ENCODE measurements at places on chromosomes 12 and 14. TPM values are rescaled to one million over a fixed set of nuclear protein-coding genes. Genes with fewer than 3 reads are reported as not detected.

JAG2 gene
- total RNA-seq = 1.4 TPM

GYS2 gene
- not detected for total RNA-seq

VASH1 gene
- total RNA-seq = 8.2 TPM

SRGAP1 gene
- not detected for total RNA-seq

RESF1 gene
- 282 TPM for total RNA-seq

PTGER2 gene
- total RNA-seq = 23.1 TPM

PPP1R36 gene
- total RNA-seq = not detected

LRRK2 gene
- total RNA-seq = 0.15 TPM

DNA sequence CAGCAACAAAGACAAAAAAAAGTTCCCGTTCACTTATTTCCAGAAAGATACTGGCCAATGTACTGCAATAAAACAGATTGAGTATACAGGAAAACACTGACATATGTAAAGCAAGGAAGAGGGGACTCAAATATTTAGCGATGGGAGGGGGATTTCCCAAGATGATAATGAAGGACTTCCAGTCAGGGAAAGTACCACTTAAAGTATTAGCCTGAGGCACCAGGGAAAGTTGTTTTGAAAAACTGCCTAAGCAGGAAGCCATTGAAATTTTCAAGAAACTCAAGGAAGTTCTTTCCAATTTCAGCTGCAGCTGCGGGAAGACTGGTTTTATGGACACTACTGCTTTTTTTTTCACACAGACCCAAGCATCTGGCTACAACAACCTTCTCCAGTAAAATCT, 1007.4 kb upstream of the NOVA1 start:
- H3K27me3 ChIP-seq = no peaks in the 10 kb centered on the region
- H3K36me3 ChIP-seq = no peaks in the 10 kb centered on the region
- no peak for DNase-seq

DNA sequence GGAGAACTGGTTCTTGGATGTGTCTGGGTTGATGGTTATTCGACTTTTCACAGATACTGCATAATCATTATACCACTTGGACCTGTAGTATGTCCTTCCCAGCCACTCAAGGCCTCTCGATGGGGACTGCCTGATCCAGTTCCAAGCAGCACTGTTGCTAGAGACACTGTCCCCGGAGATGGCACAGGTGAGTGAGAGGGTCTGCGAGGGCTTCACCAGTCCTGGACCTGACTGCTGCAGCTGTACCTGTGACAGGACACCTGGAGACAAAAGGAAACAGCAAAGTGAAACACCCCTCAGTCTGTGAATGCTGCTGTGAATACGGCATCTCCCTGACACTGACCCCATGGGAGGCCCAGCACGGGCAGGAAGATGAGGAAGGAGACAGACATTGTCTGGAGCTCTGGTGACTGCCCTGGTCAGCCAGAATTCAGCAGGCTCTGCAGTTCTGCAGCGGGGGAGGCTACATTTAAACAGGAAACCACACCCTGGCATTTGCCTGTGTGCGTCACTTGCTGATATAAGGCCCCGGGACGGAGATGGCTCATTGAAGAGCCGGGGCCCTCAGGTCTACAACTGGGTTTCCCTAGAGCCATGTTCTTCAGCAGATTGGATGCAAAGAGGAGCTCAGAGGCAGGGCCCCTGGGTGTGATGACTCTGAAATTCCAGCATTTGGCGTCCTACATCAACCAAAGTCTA, 413.6 kb downstream of the TMEM121 start:
- no peak overlapping the region for H3K4me3 ChIP-seq
- H3K27me3 ChIP-seq = peaks cover 5% of the 10 kb centered on the region
- H3K4me1 ChIP-seq = peaks cover 14% of the 10 kb centered on the region
- no peaks in the 10 kb centered on the region for H3K36me3 ChIP-seq
- DNase-seq = peak; percentile 56
- no peak overlapping the region for H3K27ac ChIP-seq

DNA sequence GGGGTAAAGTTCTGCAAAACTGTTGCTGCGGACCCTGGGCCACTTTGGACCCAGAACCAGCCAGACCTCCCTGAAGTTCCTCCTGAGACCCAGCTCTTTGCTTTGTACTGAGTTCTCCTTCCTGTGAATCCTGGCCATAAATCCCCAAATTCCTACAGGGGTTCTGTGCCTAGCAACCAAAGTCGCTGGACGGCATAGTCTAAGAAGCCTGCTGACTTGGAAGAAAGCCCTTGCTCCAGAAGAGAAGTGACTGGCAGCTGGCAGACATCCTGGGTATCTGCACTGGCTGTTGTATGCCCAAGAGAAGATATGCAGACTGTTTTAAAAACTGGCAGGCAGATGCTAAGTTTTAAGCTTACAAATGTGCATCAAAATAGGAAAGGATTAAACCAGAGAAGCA, 99.9 kb upstream of the SLC24A4 start:
- no peak overlapping the region for H3K27ac ChIP-seq
- no peaks in the 10 kb centered on the region for H3K27me3 ChIP-seq
- no peaks in the 10 kb centered on the region for H3K36me3 ChIP-seq
- no peak overlapping the region for H3K4me3 ChIP-seq
- no peak for DNase-seq
- H3K4me1 ChIP-seq = no peaks in the 10 kb centered on the region

DNA sequence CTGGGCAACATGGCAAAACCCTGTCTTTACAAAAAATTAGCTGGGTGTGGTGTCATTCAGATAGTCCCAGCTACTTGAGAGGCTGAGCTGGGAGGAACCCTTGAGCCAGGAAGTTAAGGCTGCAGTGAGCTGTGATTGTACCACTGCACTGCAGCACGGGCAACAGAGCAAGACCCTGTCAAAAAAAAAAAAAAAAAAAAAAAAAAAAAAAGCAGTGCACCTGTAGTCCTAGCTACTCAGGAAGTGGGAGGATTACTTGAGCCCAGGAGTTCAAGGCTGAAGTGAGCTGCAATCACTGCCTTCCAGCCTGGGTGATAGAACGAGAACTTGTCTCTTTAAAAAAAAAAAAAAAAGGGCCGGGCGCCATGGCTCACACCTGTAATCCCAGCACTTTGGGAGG, 5.6 kb downstream of the REM2 start:
- H3K27me3 ChIP-seq = no peaks in the 10 kb centered on the region
- peaks cover 2% of the 10 kb centered on the region for H3K36me3 ChIP-seq
- peaks cover 41% of the 10 kb centered on the region for H3K4me1 ChIP-seq
- H3K4me3 ChIP-seq = peak overlapping the region; percentile 91
- H3K27ac ChIP-seq = peak overlapping the region; percentile 85

DNA sequence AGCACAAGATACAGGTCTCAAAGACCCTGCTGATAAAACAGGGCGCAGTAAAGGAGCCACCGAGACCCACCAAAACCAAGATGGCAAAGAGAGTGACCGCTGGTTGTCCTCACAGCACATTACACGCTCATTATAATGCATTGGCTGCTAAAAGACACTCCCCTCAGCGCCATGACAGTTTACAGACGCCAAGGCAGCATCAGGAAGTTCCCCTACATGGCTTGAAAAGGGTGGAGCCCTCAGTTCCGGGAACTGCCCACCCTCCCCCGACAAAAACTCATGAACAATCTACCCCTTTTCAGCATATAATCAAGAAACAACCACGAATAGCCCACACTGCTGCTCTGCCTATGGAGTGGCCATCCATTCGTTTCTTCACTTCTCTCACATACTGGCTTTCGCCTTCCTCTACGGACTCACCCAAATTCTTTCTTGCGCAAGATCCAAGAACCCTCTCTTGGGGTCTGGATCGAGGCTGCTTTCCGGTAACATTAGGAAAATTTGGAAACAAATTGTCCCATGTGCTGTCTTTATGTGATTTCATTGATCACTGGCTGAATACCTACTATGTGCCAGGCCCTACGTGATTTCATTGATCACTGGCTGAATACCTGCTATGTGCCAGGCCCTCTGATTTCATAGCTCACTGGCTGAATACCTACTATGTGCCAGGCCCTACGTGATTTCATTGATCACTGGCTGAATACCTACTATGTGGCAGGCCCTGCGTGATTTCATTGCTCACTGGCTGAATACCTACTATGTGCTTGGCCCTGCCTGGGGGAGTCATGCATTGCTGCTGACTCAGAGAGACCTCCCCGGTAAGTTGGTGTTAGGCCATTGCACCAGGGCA, 126.4 kb downstream of the PIWIL1 start:
- H3K36me3 ChIP-seq = no peaks in the 10 kb centered on the region
- no peak overlapping the region for H3K4me3 ChIP-seq
- H3K27ac ChIP-seq = no peak overlapping the region
- DNase-seq = no peak

DNA sequence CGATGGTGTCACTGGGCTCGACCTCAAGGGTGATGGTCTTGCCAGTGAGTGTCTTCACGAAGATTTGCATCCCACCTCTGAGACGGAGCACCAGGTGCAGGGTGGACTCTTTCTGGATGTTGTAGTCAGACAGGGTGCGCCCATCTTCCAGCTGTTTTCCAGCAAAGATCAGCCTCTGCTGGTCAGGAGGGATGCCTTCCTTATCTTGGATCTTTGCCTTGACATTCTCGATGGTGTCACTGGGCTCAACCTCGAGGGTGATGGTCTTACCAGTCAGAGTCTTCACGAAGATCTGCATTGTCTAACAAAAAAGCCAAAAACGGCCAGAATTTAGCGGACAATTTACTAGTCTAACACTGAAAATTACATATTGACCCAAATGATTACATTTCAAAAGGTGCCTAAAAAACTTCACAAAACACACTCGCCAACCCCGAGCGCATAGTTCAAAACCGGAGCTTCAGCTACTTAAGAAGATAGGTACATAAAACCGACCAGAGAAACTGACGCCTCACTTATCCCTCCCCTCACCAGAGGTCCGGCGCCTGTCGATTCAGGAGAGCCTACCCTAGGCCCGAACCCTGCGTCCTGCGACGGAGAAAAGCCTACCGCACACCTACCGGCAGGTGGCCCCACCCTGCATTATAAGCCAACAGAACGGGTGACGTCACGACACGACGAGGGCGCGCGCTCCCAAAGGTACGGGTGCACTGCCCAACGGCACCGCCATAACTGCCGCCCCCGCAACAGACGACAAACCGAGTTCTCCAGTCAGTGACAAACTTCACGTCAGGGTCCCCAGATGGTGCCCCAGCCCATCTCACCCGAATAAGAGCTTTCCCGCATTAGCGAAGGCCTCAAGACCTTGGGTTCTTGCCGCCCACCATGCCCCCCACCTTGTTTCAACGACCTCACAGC, 717 bp downstream of the UBC start:
- peak overlapping the region; percentile 99 for H3K4me3 ChIP-seq
- DNase-seq = peak; percentile 94
- peak overlapping the region; percentile 99 for H3K27ac ChIP-seq

DNA sequence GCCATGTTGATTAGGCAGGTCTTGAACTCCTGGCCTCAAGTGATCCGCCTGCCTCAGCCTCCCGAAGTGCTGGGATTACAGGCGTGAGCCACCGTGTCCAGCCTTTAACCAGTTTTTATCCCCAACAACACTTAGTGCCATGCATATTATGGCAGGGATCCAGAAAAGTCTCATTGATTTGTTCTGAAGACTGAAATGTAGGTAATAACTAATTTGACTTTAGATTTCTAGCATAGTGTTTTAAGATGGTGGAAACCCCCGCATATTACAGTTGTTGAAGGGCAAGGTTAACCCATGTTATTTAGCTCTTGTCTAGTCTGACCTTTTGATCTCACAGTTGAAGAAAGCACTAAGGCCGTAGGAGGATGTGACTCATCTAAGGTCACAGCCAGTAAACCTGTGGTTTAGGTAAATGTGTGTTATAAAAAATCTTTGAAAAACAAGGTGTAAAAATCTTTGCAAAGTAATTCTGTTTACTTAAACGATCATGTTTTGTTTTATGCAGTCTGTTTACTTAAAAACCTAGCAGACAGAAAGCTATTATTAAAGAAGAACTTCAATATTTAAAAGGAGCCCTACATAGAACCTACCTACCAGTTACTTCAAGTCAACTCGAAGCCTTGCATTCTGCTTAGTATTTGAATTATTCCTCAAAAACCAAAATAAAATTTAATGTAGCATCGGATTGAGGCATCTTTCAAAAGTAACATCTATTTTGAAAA, 24.8 kb downstream of the BICDL1 start:
- peak overlapping the region; percentile 65 for H3K4me3 ChIP-seq
- H3K36me3 ChIP-seq = peaks cover 9% of the 10 kb centered on the region
- H3K4me1 ChIP-seq = peaks cover 56% of the 10 kb centered on the region
- H3K27ac ChIP-seq = peak overlapping the region; percentile 94

GRCh38 chr14:46378248-46378647, 273.3 kb downstream of the RPL10L start:
- H3K4me3 ChIP-seq = no peak overlapping the region
- H3K27me3 ChIP-seq = no peaks in the 10 kb centered on the region
- H3K27ac ChIP-seq = no peak overlapping the region
- no peaks in the 10 kb centered on the region for H3K36me3 ChIP-seq
- no peak for DNase-seq

DNA sequence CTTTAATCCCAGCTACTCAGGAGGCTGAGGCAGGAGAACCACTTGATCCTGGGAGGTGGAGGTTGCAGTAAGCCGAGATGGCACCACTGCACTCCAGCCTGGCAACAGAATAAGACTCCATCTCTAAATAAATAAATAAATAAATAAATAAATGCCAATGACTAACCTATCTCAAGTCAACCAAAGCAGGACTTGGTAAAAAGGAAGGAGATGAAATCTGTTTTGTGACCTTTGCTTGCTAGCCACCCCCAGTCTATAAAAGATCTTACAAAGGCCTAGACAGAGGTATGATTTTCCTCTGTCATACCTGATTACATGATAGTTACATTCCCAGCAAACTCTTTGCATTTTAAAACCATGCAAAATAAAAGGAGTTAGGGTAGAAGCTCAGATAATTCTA, 13.5 kb upstream of the METTL17 start:
- H3K36me3 ChIP-seq = no peaks in the 10 kb centered on the region
- H3K4me1 ChIP-seq = peaks cover 6% of the 10 kb centered on the region
- peaks cover 10% of the 10 kb centered on the region for H3K27me3 ChIP-seq
- no peak overlapping the region for H3K4me3 ChIP-seq
- H3K27ac ChIP-seq = no peak overlapping the region

DNA sequence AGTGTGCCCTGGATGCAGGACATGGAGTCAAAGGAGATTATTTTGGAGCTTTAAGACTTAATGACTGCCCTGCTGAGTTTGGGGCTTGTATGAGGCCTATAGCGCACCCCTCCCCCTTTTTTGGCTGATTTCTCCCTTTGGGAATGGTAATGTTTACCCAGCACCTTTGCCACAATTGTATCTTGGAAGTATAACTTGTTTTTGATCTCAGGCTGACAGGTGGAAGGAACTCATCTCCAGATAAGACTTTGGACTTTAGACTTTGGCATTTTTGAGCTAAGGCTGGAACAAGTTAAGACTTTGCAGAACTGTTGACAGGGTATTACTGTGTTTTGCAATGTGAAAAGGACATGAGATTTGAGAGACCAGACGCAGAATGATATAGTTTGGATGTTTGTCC, 110.5 kb downstream of the DERA start:
- H3K4me3 ChIP-seq = no peak overlapping the region
- no peaks in the 10 kb centered on the region for H3K36me3 ChIP-seq
- no peak overlapping the region for H3K27ac ChIP-seq
- H3K4me1 ChIP-seq = no peaks in the 10 kb centered on the region

GRCh38 chr12:94263011-94263811, 114.8 kb downstream of the PLXNC1 start:
- H3K27me3 ChIP-seq = no peaks in the 10 kb centered on the region
- peaks cover 20% of the 10 kb centered on the region for H3K4me1 ChIP-seq
- H3K4me3 ChIP-seq = peak overlapping the region; percentile 92
- DNase-seq = no peak
- peak overlapping the region; percentile 69 for H3K27ac ChIP-seq
- no peaks in the 10 kb centered on the region for H3K36me3 ChIP-seq

GRCh38 chr14:99871771-99872170, 78.6 kb downstream of the EML1 start:
- H3K27me3 ChIP-seq = peaks cover 9% of the 10 kb centered on the region
- no peak for DNase-seq
- no peak overlapping the region for H3K4me3 ChIP-seq
- H3K4me1 ChIP-seq = no peaks in the 10 kb centered on the region

- no peaks in the 10 kb centered on the region for H3K36me3 ChIP-seq
- no peaks in the 10 kb centered on the region for H3K4me1 ChIP-seq
- no peak overlapping the region for H3K4me3 ChIP-seq
- H3K27me3 ChIP-seq = no peaks in the 10 kb centered on the region
These were observed 27.7 kb downstream of the CLMN start for GRCh38 chr14:95291859-95292542.

Data from CD4-positive, CD25-positive, alpha-beta regulatory T cell (primary cell).